Dorsolateral prefrontal cortex (tissue), 122 donors: ENCODE measurements at places on chromosomes 2 and 18. TPM values are rescaled to one million over a fixed set of nuclear protein-coding genes. Genes with fewer than 3 reads are reported as not detected.

Gene EGR4
- total RNA-seq, result 3.8 TPM

Gene LIMS4
- total RNA-seq, result 0.47 TPM

Gene RUFY4
- total RNA-seq, result not detected

DNA sequence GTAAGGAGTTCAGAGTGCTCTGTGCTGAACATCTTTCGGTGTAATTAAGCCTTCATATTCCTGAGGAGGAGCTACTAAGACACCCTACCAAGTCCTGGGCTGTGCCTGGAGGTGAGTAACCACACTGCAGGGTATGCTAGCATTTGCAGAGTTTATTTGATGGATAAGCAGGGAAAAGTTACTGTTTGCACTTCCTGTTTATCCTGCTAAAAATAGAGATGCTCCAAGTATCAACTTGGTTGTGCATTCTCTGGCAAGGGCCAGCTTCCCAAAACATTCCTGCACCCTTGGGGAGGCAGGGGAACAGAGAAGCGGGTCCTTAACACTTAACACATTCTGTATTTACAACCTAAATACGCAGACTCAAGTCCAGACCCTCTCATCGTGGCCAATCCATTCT lies 49.8 kb downstream of the PARD6G start:
- DNase-seq, result no peak

GRCh38 chr2:181474222-181474881 lies 17.2 kb downstream of the ITGA4 start:
- DNase-seq, result no peak
